ENCODE measurements at places on chromosomes 6 and 20. TPM values are rescaled to one million over a fixed set of nuclear protein-coding genes. Genes with fewer than 3 reads are reported as not detected.

GRCh38 chr20:47733892-47734291, 51.4 kb downstream of the SULF2 start:
- DNase-seq: no peak

NOX3 gene
- not detected for total RNA-seq

SUPT3H gene
- total RNA-seq: 15.3 TPM

- no peak for DNase-seq
Measured at GRCh38 chr6:79468587-79468986, 68.6 kb downstream of the LCA5 start.

MAS1 gene
- not detected for total RNA-seq

DNA sequence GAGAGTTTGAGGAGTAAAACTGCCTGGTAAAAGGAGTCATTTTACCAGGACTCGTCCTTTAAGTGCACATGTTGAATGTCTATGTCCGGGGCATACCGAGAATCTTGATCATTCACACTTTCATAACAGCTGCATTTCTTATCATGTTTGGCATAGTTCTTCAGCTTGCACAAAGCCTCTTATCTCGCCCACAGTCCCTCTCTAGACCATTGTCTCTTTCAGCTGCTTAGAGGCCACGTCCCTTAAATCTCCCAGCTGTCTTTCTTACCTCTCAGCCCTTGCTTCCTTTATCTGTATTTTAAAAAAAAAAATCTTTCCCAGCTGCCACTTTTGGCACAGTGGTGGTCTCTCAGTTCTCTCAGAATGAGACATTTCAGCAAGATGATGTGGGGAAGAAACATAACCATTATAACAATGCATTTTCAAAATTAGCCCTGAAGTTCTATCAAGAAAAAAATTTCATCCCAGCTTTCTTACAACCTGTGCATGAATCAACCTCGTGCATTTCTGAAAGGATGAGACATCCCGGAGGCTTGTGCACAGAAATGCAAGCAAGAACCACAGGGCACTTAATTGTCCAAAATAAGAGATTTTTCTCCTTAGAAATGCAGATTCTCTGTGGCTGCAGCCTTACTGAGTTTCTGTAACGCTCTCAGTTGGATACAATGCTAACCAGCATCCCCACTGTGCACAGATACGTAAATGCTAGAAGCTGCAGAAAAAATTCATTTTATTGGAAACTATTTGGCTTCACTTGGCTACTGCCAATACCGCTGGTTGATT, 24.2 kb downstream of the RBM24 start:
- no peak for DNase-seq

DNA sequence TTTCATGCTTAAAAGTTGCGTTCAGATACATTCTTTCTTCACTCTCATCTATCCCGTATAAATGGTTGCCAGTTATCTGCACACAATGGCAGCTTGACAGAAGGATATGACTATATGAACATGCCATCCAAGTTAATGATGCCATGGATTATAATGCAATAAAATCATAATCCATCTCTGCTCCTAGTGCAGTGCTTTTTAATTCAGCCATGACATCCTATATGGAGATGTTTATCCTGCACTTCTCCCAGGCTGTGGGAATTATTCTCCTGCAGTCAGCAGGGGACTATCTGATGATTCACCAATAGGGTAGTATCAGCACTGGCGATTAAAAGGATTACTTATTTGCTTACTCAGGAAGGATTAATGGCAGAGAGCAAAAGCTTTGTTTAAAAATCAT, 273.8 kb downstream of the SAMD5 start:
- DNase-seq: no peak

- no peak for DNase-seq
Measured at GRCh38 chr20:33277471-33278441, 5.3 kb upstream of the BPIFB1 start.

PNRC1 gene
- 80.9 TPM for total RNA-seq

DNA sequence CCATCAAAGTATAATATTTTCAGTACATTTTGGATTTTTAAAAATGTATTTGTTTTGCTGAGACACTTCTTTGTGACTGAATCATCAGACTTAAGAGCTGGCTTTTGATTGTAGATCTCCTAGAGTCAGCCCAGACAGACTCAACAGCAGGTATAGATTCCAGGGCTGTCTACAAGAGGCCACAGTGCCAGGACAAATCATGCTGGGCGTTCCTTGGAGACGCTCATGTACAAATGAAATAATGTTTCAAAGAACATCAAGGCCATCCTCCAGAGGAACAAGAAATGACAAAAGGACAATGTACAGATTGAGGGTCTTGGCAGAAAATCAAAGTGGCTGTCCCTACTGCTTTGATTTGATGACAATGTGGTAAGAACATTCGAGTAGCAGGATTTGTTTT, 369.3 kb downstream of the GRIK2 start:
- DNase-seq: no peak

C20orf202 gene
- 0.16 TPM for total RNA-seq

- no peak for DNase-seq
Measured at GRCh38 chr20:46118481-46119020, 437 bp downstream of the CD40 start.
